ENCODE measurements at places on chromosomes 16 and 17. TPM values are rescaled to one million over a fixed set of nuclear protein-coding genes. Genes with fewer than 3 reads are reported as not detected.

DNA sequence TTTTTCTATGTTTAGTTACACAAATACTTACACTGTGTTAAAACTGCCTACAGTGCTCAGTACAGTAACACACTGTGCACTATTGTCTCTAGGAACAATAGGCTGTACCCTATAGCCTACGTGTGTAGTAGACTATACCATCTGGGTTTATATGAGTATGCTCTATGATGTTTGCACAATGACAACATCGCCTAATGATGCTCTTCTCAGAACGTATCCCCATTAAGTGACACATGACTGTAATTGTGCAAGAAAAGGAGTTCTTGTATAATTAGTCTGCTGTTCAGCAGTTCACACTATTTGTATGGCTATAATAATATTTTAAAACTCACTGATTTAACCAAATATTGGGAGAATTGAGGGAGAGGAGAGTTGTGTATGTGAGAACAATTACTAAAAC, 173.7 kb downstream of the TRIM37 start:
- no peaks in the 10 kb centered on the region for H3K4me1 ChIP-seq
- H3K4me3 ChIP-seq: no peak overlapping the region
- DNase-seq: no peak

DNA sequence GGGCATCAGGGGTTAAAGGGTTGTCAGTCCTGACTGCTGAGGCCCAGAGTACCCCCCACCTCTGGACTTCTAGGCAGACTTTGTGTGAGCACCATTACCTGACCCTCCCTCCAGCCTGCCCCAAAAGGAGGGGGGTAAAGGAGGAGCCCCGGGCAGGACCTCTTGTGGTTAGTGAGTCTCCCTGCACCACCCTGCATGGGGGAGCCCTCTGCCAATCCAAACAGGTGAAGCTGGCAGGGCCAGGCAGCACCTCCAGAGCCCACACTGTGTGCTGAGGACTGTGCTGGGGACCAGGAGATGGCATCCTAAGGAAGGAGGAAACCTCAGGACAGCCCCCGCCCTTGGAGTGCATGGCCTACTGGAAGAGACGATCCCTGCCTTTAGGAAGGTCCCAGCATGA, 2.6 kb upstream of the KRT14 start:
- no peaks in the 10 kb centered on the region for H3K4me1 ChIP-seq
- peaks cover 23% of the 10 kb centered on the region for H3K27me3 ChIP-seq
- no peak overlapping the region for H3K4me3 ChIP-seq
- no peak for DNase-seq

GRCh38 chr17:80471922-80472321, 4.5 kb downstream of the NPTX1 start:
- H3K36me3 ChIP-seq: no peaks in the 10 kb centered on the region
- no peak overlapping the region for H3K4me3 ChIP-seq
- no peak for DNase-seq
- 0 out of 2 replicates have a peak, but pooled peaks cover 7% of the 10 kb centered on the region for H3K4me1 ChIP-seq
- H3K27ac ChIP-seq: no peak overlapping the region

DNA sequence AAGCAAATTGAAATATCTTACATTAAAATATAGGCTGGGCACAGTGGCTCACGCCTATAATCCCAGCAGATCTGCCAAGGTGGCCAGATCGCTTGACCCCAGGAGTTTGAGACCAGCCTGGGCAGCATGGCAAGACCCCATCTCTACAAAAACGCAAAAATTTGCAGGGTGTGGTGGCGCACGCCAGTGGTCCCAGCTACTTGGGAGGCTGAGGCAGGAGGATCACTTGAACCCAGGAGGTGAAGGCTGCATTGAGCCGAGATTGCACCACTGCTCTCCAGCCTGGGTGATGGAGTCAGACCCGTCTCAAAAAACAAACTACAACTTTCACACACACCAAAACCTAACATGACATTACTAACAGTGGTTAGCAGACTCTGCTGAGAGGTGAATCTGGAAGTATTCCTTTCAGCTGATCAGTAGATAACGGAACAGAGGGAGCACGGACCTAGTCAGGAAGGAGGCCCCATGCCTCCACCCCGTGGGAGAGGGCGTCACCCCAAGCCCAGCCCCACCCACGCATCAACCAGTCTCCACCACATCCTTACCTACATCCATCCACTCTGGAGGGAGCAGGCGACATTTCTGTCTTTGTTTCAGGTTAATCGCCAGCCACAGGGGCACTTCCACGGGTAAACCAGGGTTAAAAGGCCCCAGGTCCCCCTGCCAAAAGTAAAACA, 1.7 kb downstream of the GINS2 start:
- no peak overlapping the region for H3K27ac ChIP-seq
- no peak for DNase-seq
- H3K27me3 ChIP-seq: peaks cover 11% of the 10 kb centered on the region
- no peak overlapping the region for H3K4me3 ChIP-seq
- H3K36me3 ChIP-seq: no peaks in the 10 kb centered on the region

GRCh38 chr16:83727018-83727417, 80.8 kb upstream of the HSBP1 start:
- H3K4me1 ChIP-seq: no peaks in the 10 kb centered on the region
- no peaks in the 10 kb centered on the region for H3K27me3 ChIP-seq
- DNase-seq: no peak
- no peak overlapping the region for H3K4me3 ChIP-seq
- H3K36me3 ChIP-seq: no peaks in the 10 kb centered on the region

DNA sequence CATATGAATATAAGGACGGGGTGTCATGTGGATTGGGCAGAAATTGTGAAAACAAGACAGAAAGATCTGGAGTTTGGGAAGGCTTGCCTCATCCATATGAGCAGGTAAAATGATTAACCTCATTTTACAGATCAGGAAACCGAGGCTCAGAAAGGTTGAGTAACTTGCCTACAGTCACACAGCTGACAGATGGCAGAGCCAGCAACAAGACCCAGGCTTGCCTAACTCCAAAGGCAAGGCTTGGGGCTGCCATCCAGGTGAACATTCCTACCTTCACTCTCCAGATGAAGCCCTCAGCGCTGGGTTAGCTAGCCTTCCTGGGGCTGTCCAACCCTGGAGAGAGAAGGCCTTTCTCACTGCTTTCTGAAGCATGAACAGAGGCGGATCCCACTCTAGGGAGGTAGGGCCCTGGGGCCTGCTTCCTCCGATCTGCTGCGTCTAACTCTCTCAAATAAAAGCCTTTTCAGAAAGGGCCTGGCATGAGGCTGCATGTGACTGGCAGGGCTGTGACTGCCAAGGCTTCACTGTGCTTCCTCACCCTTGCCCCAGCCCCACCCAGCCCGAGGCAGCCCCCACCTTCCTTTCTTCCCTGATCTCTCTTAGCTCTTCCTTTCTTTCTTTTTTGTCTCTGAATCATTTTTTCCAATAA, 107.8 kb downstream of the GNAO1 start:
- no peaks in the 10 kb centered on the region for H3K36me3 ChIP-seq
- no peak overlapping the region for H3K27ac ChIP-seq
- no peak for DNase-seq
- no peak overlapping the region for H3K4me3 ChIP-seq
- H3K4me1 ChIP-seq: peaks cover 17% of the 10 kb centered on the region
- peaks cover 12% of the 10 kb centered on the region for H3K27me3 ChIP-seq

GRCh38 chr17:34173241-34173640, 81.8 kb upstream of the CCL2 start:
- no peaks in the 10 kb centered on the region for H3K36me3 ChIP-seq
- H3K4me3 ChIP-seq: no peak overlapping the region
- H3K27ac ChIP-seq: no peak overlapping the region
- peaks cover 20% of the 10 kb centered on the region for H3K4me1 ChIP-seq
- DNase-seq: peak; percentile 58

DNA sequence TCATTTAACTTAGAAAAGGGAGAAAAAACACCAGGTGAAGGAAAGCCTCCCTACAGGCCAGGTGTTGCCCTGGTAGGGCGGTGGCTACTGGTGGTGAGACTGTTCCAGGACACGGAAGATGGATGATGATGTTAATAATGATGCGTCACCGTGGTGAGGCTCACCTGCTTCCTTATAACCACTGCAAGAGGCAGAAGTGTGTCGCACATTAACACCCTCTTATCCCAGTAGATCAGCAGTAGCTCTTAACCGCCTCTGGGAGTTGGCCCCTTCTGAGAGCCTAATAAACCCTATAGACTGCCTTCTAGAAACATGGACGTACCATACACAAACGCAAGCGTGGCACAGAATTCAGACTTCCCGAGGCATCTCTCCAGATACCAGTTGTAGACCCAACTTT, 7.8 kb downstream of the BFAR start:
- no peaks in the 10 kb centered on the region for H3K4me1 ChIP-seq
- H3K4me3 ChIP-seq: no peak overlapping the region
- H3K27ac ChIP-seq: no peak overlapping the region
- DNase-seq: no peak
- peaks cover 30% of the 10 kb centered on the region for H3K36me3 ChIP-seq

- peak; percentile 59 for DNase-seq
- no peaks in the 10 kb centered on the region for H3K36me3 ChIP-seq
- H3K27ac ChIP-seq: no peak overlapping the region
- H3K4me3 ChIP-seq: no peak overlapping the region
Measured at GRCh38 chr16:1150511-1150982, 2.4 kb upstream of the CACNA1H start.

GRCh38 chr17:57966246-57966645, 11.0 kb upstream of the CUEDC1 start:
- no peak overlapping the region for H3K4me3 ChIP-seq
- H3K36me3 ChIP-seq: no peaks in the 10 kb centered on the region
- no peak for DNase-seq
- H3K4me1 ChIP-seq: peaks cover 10% of the 10 kb centered on the region

Gene GNG13
- total RNA-seq: not detected

Gene CHTF8
- 58.0 TPM for total RNA-seq

DNA sequence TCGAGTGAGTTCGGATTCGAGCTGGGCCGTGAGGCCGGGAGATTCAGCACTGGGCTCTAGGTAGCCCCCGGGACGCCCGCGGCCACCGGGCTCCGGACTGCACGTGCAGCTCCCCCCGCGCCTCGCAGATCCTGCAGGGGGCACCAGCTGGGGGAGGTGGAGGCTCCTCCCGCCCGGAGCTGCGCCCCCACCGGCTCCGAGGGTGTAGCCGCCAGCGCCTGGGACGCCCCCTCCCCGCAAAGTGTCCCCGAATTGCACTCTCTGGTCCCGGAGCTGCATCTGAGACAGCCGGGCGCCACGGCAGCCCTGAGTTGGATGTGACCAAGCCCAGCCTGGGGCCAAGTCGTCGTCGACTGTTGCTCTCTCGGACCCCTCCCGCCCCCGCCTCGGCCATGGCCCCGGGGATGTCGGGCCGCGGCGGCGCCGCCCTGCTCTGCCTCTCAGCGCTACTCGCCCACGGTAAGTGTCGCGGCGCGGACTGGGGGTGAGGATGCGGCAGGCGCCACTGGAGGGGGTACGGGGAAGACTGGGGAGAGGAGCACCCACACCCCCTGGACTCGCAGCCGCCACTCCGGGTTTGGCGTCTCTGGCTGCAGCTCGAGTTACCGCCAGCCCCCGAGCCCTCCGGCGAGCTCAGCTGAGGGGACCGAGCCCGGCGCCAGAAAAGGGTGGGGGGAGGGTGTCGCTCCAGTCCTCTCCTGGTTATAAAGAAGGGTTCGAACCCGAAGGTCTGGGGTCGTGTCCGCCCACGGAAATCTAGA, 1.5 kb downstream of the TMEM132E start:
- H3K27ac ChIP-seq: no peak overlapping the region
- H3K36me3 ChIP-seq: no peaks in the 10 kb centered on the region
- peak; percentile 25 for DNase-seq
- H3K4me1 ChIP-seq: peaks cover 17% of the 10 kb centered on the region

DNA sequence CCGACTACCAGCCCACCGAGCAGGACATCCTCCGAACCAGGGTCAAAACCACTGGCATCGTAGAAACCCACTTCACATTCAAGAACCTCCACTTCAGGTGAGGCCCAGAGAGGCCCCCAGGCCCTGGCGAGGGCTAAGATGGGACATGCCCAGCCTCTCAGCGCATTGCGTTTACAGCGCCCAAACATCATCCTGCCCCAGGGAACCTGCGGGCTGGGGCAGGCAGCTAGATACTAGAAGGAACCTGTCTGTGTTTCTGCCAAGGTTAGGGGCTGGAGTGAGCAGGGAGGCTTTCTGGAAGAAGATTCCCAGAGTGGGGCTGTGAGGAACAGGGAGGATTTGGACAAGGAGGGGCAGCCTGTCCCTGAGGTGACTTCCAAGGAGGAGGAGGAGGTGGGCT, 90.6 kb downstream of the AMFR start:
- DNase-seq: no peak
- H3K27me3 ChIP-seq: no peaks in the 10 kb centered on the region
- H3K4me3 ChIP-seq: no peak overlapping the region
- H3K27ac ChIP-seq: no peak overlapping the region
- H3K4me1 ChIP-seq: no peaks in the 10 kb centered on the region

GRCh38 chr16:72568502-72568901, 396.5 kb upstream of the PMFBP1 start:
- no peaks in the 10 kb centered on the region for H3K36me3 ChIP-seq
- no peak overlapping the region for H3K27ac ChIP-seq
- no peaks in the 10 kb centered on the region for H3K4me1 ChIP-seq
- H3K4me3 ChIP-seq: no peak overlapping the region
- no peak for DNase-seq

DNA sequence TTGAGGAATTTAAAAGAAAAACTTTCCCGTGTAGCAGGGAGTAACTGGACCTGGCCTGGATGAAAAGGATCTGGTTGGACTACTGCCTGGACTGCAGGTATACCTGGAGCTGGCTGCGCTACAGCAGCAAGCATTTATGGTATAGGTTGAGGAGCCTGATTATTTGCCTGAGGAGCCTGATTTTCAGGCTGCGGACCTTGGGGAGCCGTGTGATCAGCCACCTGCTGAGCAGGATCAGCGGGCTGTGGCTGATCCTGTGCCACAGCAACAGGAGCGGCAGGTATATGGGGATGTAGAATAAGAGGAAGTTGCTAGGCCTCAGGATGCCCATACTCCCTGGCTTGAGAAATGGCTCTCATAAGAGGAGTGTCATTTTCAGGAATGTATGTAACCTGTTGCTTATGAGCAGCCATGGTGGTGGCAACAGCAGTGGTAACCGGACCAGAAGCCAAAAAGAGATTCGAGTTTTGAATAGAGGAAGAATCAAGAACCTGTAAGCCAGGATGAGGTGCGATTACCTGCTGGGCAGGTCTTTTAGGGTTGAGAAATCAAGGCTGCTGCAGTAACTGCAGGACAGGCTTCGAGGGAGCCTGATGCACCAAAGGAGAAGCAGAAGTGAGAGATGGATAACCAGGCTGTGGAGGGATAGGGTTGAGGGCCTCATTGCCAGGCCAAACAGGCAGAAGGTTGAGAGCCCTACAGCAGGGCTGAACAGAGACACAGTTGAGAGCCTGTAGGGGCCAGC, 60.9 kb upstream of the ARL4D start:
- H3K4me1 ChIP-seq: peaks cover 22% of the 10 kb centered on the region
- DNase-seq: no peak
- H3K27ac ChIP-seq: no peak overlapping the region
- no peaks in the 10 kb centered on the region for H3K27me3 ChIP-seq
- no peaks in the 10 kb centered on the region for H3K36me3 ChIP-seq

Gene KCNJ12
- 1.0 TPM for total RNA-seq

GRCh38 chr16:85524365-85524629, 88.8 kb upstream of the GSE1 start:
- no peaks in the 10 kb centered on the region for H3K4me1 ChIP-seq
- H3K4me3 ChIP-seq: no peak overlapping the region
- H3K27ac ChIP-seq: no peak overlapping the region
- H3K27me3 ChIP-seq: no peaks in the 10 kb centered on the region
- DNase-seq: no peak

GRCh38 chr17:29710891-29711418, 88.2 kb upstream of the CORO6 start:
- no peaks in the 10 kb centered on the region for H3K27me3 ChIP-seq
- no peaks in the 10 kb centered on the region for H3K36me3 ChIP-seq
- DNase-seq: peak; percentile 96
- peaks cover 41% of the 10 kb centered on the region for H3K4me1 ChIP-seq
- H3K4me3 ChIP-seq: peak overlapping the region; percentile 32

Data from GM23248 (cell line).